ENCODE measurements at places on chromosomes 7 and 10.

DNA sequence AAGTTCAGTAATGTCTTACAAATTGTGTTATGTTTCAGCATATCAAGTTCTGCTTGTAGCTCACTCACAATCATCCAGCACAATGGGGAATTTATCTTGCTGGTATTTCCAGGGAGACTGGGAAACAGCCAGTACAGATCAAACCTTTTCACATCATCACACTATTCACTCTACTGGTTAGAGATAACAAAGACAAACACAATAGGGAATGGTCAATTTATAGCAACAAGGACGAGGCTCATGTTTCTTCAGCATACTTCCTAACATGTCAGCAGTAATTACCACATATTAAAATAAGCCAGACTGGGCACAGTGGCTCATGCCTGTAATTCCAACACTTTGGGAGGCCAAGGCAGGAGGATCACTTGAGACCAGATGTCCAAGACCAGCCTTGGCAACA, 38.3 kb downstream of the TOMM7 start:
- DNase-seq = no peak

GRCh38 chr10:28530751-28531150, 2.2 kb upstream of the WAC start:
- no peak for DNase-seq

DNA sequence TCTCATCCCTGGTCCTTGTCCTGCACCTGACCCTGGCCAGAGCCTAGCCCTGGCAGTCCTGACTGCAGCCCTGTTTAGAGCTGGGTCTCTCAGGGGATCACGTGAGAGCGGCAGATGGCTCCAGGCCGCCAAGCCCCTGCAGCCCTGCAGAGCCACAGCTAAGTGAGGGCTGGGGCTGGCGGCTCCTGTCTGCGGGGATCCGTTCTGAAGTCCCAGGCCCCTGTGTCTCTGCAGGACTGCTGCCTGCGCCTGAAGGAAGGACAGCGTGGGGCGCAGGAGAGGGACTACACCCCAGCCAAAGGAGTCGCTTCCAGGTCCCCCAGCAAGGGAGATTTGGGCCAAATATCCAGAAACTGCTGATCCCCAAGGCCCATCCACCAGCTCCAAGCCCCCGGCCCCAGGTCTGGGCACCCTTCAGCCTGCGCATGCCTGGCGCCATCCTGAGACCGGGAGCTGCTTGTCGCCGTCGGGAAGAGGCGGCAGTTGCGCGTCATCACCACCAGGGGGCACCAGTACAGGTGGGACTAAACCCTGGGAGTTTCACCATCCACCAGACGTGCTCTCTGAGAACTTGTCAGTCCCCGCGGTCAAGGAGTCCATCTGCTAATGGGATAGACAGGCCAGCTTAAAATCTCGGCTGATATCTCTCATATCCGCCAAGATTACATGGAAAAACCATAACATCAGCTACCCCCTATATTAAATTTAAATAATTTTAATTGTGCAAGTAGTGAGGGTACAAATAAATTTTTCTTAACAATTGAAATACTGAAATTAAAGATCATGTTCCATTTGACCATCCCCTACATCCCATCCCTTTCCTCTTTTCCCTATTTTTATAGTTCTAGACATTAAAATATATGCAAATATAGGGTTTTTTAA, 25.1 kb upstream of the GHRHR start:
- peak; percentile 39 for DNase-seq

- DNase-seq = no peak
These were observed 61.9 kb upstream of the PTPRZ1 start for GRCh38 chr7:121810831-121811672.
